ENCODE measurements at places on chromosomes 12 and 14.

- DNase-seq = no peak
Measured at GRCh38 chr14:64249363-64249762, 44.8 kb downstream of the ESR2 start.

- DNase-seq = no peak
Measured at GRCh38 chr12:77104792-77105191, 39.4 kb upstream of the E2F7 start.

DNA sequence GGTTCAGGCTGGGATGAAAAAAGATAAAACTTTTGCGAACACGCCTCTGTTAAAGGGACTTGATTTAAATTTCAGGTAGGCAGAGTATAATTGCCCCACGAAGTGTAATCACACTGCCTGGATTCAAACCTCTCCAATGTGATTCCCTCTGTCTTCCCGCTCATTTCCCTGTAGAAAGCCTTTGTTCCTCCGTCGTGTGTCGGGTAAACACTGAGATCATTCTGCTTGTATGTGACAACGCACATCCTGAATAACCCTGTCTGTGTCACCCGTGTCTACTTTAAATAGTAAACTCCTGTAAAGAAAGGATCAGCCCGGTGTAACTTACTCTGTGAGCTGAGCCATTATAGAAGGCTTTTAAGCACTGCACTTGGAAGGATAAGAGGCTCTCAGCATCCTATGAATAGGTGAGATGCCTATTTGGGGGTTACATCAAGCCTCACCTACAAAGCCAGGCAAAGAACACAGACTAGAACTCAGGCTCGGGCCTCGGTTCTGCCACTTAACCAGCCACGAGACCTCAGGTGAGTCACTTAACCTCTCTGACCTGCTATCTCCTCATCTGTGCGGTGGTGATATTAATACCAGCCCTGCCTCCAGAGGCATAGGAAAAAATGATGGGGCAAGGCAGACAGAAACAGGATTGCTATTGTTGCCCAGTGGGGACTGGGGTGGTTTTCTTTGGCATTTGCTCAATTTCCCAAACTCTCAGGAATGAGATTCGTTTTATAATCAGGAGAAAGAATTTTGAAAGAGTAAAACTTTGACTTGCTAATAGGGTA is 74.2 kb downstream of the RBM19 start:
- DNase-seq = no peak

- no peak for DNase-seq
Measured at GRCh38 chr12:76444408-76444984, 96.3 kb upstream of the BBS10 start.

DNA sequence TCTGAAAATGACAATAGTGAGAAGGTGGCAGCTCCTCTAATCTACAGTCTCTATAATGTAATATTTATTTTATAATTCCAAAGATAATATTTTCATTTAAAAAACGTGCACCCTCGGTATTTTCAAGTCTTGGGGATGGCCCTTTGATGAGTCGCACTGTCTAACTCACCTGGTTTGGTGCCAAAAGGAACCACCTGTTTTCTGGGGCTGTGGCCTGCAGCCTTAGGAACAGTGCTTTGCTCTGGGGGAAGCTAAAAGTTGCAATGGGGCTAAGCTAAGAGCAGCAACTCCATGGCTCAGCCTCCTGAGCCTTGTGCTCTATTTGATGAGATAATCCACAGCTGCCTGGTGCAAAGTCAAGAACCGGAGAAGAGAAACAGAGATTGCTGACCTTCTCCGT is 6.4 kb upstream of the ENDOU start:
- DNase-seq = no peak

GRCh38 chr12:48997719-48998496 is 1.3 kb downstream of the DDN start:
- DNase-seq = no peak

GRCh38 chr12:65334521-65334920 is 56.0 kb downstream of the MSRB3 start:
- no peak for DNase-seq

GRCh38 chr12:94103986-94104385 is 44.4 kb upstream of the PLXNC1 start:
- no peak for DNase-seq

DNA sequence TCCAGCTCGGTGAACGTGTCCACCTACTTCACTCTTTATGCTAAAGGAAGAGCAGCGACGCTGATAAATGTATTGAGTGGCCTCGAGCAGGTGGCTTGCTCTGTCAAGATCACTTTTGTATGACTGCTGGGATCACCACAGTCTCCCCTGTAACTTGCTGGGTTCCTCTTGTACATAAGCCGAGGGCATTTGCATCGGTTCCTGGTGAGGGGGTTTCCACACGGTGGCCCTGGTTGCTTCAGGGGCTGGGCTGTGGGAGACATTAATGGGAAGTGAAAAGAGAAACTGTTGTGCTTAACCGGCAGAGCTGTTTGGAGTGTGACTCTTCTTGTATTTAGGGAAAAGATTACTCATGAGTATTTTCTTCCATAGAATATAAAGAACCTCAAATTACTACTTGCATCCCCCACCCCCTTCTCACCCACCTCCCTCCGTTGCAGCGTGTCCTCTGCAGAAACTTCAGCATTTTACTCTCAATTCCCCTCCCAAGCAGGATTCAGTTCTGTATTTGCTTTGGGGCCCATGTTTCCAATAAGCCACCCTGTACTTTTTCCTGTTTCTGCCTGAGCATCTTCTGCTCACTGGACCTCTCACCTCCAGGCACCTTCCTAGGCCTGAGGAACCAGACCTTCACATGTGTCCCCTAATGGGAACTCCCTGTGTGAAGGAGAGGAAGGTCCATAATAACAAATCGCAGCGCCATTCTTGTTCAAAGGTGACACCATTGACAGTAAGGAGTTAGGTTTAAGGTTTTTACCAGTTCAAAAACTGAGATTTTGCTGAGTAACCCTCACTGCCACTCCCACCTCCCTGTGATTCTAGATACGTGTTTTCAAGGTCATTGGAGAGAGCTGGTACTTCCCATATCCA is 187.0 kb downstream of the ETV6 start:
- DNase-seq = no peak

GRCh38 chr12:62379026-62379722 is 87.5 kb upstream of the MON2 start:
- no peak for DNase-seq

GRCh38 chr12:131063960-131064359 is 110.3 kb downstream of the ADGRD1 start:
- DNase-seq = no peak

- no peak for DNase-seq
Measured at GRCh38 chr12:53217931-53218307, 10.9 kb upstream of the ITGB7 start.

DNA sequence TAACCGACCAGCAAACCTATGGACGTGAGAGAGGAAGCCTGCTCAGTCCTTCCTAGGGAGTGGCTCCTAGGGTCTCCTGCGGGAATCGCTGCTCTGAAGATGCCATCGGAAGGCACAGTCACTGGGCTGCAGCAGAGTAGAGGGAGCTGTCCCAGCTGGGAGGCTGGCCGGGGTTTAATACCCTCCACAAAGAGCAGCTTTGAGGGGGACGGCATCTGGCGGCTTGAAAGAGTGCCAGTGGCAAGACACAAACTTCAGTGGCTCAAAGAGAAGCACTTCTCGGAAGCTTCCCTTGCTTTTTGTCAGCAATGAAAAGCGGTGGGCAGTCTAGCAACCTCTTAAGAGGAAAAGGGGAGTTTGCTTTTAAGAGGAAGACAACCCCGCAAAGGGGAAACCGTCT is 114.6 kb downstream of the TMEM132C start:
- DNase-seq = no peak

GRCh38 chr12:51677284-51677968 is 86.4 kb downstream of the SCN8A start:
- no peak for DNase-seq

GRCh38 chr12:79884401-79885006 is 50.4 kb downstream of the PPP1R12A start:
- DNase-seq = no peak

All from activated effector memory CD4-positive, alpha-beta T cell treated with Interleukin-2 at 50 U/mL for 16 hours (primary cell).